Suppressor macrophage treated with lipopolysaccharide for 4 hours (primary cell): ENCODE measurements at places on chromosomes 4 and X.
A peak's percentile ranks its signal among the peaks of the same experiment; 100 is the strongest.

GRCh38 chr4:136908122-136908521, 624.2 kb downstream of the PCDH18 start:
- no peak for DNase-seq

- no peak for DNase-seq
These were observed 763.9 kb downstream of the PCDH18 start for GRCh38 chr4:136768213-136768924.

DNA sequence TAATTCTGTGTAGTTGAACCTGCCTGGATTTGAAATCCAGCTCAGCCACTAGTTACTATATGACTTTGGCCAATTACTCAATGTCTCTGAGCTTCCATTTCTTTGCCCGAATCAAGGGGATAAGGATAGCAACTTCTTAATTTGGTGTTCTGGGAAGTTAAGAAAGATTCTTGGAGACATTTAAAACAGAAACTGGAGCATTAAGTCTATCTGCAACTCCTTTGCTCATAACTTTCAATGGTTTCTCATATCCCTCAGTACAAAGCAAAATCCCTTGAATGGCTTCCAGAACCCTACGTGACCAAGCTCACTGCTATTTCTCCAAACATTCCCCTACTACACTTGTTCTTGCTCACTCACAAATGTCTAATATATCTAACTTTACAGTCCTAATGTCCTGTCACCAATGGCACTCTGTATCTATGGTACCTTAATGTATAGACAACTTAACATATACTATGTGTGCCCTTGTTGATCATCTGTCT, 849.1 kb upstream of the SLIT2 start:
- DNase-seq: no peak

DNA sequence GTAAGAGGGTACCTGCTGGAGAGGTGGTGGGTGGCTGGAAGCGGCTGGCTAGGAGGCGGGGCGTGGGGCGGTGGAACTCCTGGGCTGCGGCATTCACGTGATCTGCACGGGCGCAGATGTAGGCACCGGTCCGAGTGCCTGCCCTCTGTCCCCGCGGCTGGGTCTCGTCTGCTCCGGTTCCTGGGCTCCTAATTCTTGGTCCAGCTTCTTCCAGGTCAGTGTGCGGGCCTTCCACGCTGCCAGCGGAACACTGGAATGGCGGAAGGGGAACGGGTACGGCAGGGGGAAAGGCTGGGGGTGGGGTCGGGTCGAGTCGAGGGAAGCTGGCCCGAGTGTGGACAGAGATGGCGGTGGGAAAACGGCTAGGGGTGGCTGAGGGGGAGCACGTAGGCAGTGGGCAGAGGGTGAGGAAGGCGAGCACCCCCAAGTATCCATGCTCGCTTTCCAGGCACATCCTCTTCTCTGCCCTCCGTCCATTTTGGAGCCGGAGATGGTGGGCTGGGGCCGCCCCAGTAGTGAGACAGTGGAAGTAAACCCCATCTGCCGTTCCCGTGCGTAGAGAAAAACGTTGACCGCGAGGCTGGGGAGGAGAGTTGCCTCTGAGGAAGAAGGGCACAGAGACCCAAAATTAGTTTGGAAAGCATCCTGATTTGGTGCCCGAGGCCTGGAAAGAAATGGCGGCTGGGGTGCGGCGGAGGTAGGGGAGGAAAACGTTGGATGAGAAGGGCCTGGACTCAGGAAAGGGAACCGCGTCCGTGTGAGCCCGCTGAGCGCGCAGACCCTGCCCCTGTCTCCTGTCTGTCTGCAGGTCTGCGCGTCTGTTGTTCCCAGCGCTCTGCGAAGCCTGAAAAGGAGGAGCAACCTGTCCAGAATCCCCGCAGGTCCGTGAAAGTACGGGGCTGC, at the start of gene TCEAL4:
TCEAL4 (plus strand) TSS at position 105 of the 903 bp plus-strand sequence. CDS start 1,161 bp downstream, outside the sequence.
- DNase-seq: peak; percentile 12

GRCh38 chr4:23174179-23174578, 481.4 kb downstream of the GBA3 start:
- DNase-seq: no peak

DNA sequence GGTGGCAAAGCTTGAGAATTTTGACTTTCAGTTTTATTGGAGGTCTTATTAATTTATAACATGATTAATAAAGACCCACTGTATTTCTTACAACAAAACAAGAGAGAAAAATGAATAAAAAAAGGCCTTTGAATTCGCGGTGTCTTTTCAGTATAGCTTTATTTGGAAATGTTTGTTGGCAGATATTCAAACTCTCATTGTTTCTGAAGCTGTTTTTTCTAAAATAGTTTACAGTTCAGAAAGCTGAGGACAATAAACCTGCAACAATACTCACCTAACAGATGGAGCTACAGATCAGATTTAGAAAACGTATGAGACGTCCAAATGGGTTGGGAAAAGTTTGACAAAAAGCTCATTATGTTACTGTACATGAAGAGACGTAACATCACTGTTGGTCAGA, 2.4 kb upstream of the SPARCL1 start:
- no peak for DNase-seq

DNA sequence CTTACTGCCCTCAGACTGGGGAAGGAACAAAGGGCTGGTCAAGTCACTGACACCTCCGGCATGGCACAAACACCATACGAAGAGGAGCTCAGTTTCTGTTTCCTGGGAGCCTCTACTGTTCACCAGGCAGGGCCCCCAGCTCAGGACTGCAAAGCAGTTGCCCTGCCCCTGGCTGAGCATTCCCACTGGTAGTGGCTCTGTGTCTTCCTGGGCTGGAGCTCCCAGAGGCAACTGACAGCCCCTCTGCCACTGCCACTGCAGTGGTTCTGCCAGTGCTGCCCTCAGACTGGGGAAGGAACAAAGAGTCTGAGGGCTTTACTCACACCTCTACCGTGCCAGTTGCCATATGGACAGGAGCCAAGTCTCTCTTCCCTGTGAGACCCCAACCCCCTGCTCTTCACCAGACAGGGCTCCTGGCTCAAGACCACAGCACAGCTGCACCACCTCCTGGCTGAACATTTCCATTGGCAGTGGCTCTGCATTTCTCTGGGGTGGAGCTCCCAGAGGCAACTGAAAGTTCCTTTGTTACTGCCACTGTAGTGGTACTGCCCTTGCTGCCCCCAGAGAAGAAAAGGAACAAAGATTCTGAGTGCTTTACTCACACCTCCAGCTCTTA, 67.9 kb downstream of the SMARCA5 start:
- DNase-seq: no peak

- DNase-seq: no peak
These were observed 170.2 kb upstream of the ETNPPL start for GRCh38 chr4:108933046-108933445.

DNA sequence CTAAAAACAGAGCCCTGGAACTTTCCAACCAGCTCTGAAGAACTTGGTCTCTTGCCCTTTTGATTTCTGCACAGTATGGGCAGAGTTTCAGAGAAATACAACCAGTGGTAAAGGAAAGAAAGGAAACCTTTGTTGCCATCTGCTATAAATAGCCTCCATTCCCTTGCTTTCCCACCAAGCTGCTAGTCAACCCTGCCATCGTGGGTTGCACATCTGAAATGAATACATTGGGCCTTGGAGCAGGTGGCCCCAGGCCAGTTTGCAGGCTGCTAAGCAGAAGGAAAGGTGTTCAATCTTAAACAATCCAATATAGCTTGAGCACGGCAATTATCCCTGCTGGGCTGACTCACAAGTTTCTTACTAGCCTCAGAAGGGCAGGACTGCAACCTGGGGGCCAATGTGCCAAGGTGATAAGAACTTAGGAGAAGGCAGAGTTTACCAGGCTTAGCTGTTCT, 142.5 kb downstream of the PPARGC1A start:
- DNase-seq: no peak

DNA sequence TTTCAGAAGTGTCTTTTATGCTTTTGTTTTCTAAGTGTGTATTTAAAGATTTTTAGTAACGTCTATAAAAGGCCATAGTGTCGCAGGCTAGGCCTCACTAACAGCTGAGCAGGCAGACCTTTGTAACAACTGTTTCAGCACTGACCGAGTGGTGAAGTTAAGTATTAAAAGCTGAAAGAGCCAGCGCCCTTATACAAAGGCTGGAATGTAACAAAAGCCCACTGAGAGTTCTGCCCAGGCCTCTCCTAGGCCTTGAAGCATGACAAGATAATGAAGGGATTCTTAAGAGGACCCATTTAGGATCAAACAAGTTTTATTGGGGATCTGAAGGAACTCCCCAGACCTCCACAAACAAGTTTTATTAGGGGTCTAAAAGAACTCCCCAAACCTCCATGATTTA, 722.5 kb upstream of the PRKX start:
- no peak for DNase-seq

GRCh38 chr4:168837922-168838321, 172.1 kb downstream of the CBR4 start:
- DNase-seq: no peak

DNA sequence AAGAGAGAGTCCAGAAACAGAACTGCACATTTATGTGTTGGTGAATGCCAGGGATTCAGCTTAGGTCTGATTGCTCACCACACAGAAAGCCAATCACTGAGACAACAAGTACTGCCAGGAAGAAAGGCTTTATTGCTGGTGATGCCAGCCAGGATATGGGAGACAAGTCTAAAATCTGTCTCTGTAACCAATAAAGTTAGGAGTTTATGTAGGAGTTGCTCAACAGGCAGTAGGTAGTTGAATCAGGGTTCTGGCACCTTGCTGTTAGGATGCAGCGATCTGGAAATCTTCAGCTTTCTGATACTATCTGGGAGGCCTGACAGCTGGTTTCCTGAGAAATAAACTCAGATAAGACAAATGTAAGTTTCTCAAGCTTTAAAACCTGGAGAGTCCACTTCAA, 120.2 kb upstream of the ENPP6 start:
- no peak for DNase-seq

DNA sequence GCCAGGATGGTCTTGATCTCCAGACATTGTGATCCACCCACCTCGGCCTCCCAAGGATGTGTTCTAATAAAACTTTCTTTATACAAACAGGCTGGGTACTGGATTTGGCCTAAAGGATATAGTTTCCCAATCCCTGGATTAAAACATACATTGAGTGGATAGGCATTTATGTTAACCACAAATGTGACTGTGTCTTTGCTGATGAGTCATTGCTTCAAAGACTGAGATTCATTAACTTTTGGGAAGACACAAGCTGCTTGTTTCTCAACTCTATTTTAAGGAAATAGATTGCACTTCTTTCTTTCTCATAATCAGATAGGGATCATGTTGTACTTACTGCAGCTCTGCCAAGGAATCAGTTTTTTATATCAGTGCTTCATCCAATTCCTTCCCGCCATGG, 131.3 kb upstream of the AGA start:
- peak; percentile 9 for DNase-seq

- no peak for DNase-seq
These were observed 48.4 kb upstream of the SPANXN4 start for GRCh38 chrX:142977128-142977914.

DNA sequence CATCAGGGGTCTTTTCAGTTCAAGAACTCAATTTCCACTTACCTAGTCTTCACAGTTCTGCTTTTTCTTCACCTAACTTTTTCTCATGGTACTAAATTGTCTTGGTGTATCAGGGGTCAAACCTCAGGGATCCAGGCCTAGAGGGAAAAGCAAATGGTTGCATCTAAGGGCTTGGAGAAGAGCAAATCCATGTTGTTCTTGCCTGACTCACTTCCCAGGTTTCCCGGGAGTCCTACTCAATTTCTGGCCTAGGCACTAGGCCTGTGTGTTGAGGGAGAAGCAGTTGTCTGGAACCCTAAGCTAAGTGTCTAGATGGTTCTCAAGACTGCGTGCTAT, 191.9 kb upstream of the STK26 start:
- no peak for DNase-seq

DNA sequence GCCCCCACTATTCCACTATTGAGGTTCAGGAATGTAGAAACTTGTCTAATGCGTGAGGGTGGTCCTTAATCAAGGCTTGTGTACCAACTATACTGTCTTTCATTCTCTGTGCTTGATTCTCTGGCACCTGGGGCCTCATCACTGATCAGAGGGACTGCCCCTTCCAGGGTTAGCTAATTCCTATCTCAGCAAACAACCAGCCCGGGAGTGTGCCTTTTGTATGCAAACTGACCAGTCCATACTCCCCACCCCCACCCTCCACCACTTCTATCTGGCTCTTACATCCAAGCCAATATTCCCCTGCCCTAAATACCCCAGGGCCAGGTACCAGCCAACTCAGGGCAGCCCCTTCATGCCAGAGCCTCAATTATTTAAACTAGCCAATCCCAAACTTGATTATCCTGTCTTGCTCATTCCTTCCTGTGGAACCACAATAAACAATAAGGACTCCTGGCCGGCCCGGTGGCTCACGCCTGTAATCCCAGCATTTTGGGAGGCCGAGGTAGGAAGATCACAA, 59.3 kb downstream of the FTHL17 start:
- no peak for DNase-seq

DNA sequence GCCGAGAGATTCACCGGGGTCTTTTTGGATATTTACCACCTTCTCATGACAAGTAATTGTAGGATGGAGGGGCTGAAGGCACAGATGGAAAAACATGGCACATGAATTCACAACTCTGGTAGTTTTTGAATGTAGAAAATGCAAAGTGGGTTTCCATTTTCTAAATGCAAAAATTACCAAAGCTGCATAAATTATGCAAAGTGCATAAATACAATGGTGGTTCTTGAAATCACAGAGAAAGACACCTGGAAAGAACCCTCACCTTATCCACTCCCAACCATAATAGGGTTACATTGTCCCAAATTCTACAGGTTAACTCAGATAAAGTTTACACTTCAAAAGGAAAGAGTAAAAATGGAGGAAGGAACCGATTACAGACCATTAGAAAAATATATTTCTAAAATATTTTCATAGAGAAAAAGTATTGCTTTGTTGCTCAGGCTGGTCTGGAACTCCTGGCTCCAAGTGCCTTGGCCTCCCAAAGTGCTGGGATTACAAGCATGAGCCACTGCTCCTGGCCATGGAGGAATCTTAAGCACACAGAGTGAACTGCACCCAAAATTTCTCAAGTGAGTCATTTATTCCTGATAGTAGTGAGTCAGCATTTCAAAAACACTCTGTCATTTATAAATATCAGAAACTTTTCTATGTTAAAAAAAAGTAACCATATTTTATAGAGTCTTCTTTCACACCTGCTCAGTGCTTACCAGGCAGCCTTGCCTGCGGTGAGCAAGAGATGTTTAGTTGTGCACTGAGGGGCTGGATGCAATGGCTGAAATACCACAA, 101.4 kb downstream of the FIP1L1 start:
- DNase-seq: no peak

DNA sequence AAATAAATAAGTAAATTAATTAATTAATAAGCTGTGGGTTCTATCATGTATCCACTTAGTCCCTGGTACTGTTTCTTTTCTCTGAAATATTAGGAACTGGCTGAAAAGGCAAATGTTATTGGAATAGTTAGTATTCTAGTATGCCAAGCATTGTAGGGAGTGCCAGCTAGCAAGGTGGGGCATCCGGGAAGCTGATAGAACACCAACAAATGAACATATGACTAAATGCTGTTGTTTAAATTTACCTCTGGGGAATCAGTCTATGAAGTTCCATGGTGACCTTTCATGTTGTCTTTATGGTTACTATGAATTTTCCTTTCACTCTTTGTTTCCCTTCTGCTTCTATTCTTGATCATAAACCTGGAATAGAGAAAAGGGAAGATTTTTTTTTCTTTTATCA, 32.7 kb downstream of the NUDT6 start:
- no peak for DNase-seq

GRCh38 chrX:149937871-149938426, 342 bp downstream of the EOLA2 start:
- DNase-seq: peak; percentile 0
